Naive B cell (primary cell): ENCODE measurements at places on chromosomes 5 and 9. TPM values are rescaled to one million over a fixed set of nuclear protein-coding genes. Genes with fewer than 3 reads are reported as not detected.

DNA sequence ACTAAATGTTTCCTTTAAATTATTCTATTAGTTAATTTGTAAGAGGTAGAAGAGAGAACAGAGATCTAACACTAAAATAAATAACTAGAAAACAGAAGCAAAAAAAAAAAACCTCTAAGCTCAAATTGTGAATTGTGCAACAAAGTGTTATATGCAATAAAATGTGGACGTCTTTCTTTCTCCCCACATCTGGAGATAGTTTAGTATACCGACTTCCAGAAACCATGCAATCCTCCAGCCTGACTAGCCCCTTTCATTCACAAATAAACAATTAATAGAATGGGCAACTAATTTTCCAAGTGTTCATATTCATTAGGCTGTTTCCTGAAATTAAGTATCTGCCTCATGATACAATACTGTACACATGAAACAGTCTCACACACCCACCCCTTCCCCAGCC, 258.5 kb downstream of the BNC2 start:
- no peak for DNase-seq

DNA sequence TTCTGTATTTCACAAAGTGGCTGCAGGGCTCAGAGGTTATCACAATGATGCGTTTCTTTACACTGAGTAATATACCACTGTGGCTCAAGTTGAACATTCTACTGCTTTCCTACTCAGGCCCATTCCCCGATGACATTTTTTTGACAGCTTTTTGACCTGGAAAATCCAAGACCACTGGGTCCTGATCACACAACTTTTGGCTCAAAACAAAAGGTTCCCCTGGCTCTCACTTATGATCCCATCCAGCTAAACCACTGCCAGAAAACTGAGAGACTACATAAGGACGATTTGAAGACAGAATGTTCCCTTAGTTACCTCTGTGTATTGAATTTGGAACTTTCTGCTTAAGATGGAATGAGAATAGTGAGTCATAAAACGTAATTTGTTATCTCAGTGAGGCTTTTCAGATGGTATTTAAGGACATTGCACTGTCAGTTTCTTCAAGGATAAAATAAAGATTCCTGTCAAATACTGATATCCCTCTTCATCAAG, 78.0 kb upstream of the FBXL7 start:
- DNase-seq: no peak

DNA sequence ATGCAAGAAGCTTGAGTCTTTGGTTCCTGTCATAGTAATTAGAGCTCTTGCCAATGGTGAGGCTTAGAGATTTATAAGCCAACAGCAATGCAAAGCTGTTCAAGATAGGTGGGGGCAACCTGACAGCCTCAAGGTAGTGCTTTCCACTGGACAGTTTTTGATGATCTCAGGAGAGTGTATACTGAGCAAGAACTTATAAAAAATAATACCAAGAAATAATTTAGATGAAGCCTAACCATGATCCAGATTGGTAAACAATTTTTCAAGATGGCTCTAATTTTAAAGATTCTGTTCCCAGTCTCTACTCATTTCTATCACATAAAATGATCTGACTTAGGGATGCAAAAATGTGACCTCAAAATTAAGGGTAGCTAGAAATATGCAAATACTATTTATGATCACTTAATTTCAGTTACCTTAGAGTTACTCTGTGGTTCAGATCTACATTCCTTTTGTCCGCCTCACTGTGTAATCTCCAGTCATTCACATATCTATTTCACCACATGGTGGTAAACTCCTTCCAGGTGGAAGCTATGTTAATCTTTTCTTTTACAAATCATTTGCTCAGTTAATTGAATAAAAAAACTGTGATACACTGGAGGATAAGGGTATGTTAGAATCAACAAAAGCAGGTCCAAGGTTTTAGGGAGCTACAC, 1228.0 kb upstream of the C9orf72 start:
- DNase-seq: no peak

GRCh38 chr9:133448487-133448972, 11.2 kb upstream of the CACFD1 start:
- no peak for DNase-seq

DNA sequence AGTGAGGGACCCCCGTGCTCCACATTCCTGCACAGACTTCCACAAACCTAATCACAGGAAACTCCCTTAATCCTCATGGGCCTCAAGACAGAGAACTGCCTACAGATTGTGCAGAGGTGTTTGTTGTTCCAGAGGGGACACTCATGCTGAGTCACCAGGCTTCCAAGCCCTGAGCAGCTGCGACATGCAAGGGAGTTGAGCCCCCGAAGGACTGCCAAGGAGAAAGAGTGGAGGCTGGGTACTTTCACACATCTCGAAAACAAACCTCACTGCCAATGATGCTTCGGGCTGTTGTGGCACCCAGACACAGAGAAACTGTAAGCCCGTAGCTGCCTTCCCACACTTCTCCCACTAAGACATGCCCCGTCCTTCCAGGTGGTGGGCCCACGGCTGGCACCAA, 480.8 kb downstream of the CDH12 start:
- DNase-seq: no peak

The SPARC gene
- polyA plus RNA-seq: 20.4 TPM

DNA sequence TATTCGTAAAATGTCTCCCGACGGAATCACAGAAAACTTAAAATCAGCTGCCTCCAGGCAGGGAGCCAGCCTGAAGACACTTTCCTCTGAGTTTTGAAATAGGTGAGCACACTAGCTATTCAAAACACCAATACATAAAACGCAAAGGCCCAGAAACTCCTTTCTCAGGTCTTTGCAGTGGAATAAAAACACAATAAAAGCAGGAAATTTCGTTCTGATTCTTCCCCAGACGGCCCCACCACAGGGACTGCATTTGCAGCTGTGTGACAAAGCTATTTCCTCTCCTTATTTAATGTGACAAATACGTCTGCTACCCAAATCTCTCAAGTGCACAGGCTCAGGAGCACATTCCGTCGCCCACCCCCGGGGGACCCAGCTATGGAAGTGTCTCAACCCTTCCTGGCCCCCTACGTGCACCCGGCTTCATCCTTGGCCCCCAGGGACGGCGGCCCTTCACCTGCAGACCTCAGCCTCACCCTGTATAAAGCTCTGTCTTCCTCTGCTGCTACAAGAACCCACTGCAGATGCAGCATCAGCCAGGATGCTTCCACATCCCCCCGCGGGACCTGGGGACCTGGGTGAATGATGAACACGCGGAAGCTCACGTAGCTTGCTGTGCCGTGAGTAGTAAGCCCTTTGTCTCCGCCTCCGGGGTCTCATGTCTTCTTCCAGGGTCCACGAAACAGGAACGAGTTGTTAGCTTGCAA, 24.9 kb downstream of the AHRR start:
- no peak for DNase-seq

The PNPLA7 gene
- polyA plus RNA-seq: 6.5 TPM
